G401 (cell line): ENCODE measurements at places on chromosomes 7 and 10. TPM values are rescaled to one million over a fixed set of nuclear protein-coding genes. Genes with fewer than 3 reads are reported as not detected.

GUSB gene
- 62.1 and 63.7 TPM in 2 replicates for total RNA-seq

TMEM26 gene
- 7.7 and 9.2 TPM in 2 replicates for total RNA-seq

KIAA1217 gene
- 0.31 and 2.1 TPM in 2 replicates for total RNA-seq

MACROH2A2 gene
- 83.1 and 100 TPM in 2 replicates for total RNA-seq

GBX1 gene
- 0.37 TPM in 1 of 2 replicates, not detected in the other for total RNA-seq

KAZALD1 gene
- 105 and 145 TPM in 2 replicates for total RNA-seq

LBX1 gene
- 17.5 and 32.2 TPM in 2 replicates for total RNA-seq

GRCh38 chr10:7768417-7768816 lies 19.4 kb downstream of the KIN start:
- DNase-seq, result no peak

- DNase-seq, result no peak
Measured at GRCh38 chr7:45655539-45655938, 81.4 kb downstream of the ADCY1 start.

DNA sequence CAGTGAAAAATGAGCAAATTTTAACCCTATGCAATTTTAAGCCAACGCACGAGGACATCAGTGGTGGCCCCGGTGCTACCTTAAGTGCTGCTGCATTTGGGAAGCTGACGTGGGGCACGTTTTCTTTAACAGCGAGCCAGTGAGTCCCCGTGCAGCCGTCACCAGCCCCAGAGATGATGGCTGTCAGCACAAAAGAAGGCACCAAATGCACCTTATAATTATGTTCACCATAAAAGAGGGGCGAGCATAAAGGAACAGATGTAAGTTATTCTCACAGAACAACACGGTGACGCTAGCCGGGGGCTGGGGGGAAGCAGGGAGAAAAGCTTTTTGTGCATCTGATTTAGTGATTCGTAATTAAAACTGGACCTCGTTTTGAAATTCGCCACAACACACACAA lies 260.1 kb downstream of the DNAJB6 start:
- no peak for DNase-seq

- no peak for DNase-seq
Measured at GRCh38 chr10:90571481-90572258, 286.2 kb downstream of the HTR7 start.

DNA sequence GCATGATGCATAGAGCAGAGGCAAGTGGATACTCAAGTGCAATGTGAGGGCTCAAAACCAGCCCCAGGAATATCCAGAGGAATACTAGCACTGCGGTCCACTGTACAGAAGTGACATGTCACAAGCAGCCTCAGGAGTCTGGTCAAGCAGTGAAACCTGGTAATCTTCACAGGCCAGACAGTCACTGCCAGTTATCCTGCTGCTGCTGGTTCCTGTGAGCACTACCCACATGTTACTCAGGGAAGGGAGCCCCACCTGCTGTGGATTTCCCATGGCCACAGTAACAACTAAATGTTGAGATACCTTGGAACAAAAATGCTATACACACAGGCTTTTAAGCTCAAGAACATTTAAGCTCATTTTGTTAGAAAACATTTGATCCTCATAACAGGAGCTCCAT lies 103.0 kb downstream of the RNF133 start:
- DNase-seq, result peak; percentile 73

GRCh38 chr7:151394076-151395035 lies 15.5 kb downstream of the WDR86 start:
- DNase-seq, result no peak

DNA sequence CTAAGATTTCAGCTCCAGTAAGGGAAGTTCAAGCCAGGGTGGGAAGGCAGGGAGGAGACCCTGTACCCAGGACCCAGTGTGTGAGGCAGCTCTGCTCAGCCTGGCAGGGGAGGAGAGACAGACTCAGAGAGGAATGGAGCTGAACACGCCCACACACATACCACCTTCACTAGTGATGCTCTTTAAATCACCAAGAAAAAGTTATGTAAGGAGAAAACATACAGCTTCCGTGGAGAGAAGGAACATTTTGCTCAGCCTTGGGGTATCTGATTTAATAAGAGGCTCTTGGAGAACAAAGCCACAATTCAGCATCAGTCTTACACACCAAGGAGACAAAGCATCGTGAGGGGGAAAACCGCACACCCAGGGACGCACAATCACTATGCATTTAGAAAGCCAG lies 62.9 kb downstream of the PRKAG2 start:
- DNase-seq, result peak; percentile 59

GRCh38 chr10:98209441-98209840 lies 58.6 kb downstream of the LOXL4 start:
- DNase-seq, result no peak

DNA sequence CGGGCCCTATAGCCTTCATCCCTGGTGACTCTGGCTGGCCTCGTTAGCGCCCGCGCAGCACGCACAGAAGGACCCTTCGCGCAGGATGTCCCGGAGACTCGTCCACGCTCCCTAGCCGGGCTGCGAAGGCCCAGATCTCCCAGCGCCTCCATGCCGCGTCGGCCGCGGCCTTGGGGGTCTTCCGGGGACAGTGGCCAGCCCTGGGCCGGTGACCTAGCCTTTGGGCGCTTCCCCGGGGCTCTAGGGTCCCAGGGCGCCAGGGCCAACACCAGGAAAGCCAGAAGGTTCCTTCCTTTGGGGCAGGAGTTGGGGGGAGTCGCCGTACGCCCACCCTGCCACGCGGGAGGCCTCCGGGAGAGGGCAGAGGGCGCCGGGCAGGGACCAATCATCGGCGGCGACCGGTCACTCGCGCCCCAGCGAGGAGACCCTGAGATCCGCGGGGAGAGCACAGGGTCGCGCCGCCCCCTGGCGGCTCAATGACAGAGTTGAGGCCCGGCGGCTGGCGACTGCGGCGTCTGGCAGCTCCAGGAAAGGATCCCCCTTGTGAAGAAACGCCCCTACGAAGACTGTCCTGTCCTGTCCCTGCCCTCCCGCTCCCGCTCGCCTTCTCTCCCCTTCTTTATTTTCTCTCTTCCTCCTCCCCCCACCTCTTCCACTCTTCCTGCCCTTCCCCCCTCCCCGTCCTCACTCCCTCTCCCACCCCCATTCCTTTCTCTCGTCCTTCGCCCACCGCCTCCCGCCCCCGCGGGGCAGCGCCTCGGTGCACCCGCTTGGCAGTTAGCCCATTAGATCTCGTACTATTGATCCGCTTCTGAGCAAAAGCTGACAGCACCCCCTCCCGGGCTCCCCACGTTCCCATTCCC lies 62.3 kb upstream of the LBX1 start:
- DNase-seq, result peak; percentile 67

- no peak for DNase-seq
Measured at GRCh38 chr7:116363637-116364432, 135.7 kb upstream of the CAV2 start.

DNA sequence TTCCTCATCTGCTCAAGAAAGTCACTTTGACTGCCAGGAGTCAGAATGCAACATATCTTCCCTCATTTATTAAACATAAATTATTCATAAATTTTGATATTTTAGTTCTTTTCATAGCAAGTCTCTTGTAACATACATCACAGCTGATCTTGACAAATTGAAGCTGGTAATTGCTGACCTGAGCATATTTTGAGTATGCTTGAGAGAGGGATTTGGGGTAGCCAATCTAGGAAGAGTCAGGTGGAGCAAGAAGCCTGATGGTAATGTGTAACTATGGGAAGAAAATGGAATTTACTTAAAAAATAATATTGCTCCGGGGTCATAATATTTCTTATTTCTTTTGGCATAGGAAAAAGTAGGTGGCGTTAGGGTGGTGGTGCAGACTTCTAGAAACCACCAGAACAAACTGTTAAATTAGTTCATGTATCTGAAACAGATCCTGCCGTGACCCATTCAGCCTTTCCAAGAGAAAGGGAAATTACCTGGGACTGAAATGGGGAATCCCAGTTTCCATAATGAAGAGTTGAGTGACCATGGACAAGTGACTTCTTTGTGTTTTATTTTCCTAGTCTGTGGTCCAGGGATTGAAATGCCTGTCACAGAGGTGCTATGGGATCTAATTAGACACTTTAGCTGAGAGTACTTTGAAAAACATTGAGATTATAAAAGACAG lies 12.9 kb downstream of the CPED1 start:
- no peak for DNase-seq

- no peak for DNase-seq
Measured at GRCh38 chr10:116272440-116273283, at the start of gene GFRA1. TSS of gene GFRA1 (minus strand) at chr10:116273206. CDS start at chr10:116272029, 1,177 bp downstream.

DNA sequence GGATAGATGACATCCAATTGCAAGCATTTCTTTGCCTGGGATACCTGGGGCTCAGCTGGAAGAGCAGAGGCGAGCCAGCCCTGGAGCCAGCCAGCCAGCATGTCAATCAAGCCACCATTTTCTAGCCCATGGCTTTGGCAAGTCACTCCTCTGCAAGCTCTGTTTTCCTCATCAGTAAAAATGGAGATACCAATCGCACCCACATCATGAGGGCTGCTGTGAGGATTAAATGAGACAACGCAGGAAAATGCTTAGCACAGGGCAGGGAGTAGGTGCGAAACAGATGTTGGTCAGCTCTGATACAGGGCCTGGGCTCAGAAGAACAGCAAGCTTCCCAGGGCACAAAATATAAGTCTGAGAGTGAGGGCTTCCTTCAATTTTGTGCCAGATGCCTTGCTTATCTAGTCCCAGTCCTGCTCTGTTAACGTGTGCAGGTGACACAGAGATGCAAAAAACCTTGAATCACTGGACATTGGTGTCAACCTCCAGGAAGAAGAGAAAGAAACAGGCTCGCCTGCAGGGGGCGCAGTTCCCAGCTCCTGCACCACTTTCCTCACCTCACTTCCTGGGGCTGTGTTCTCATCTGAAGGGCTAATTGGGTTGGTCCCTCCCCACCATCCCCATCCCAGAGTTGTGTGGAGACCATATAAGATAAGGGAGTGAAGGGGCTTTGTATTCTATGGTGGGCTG lies 72.8 kb upstream of the CACUL1 start:
- DNase-seq, result no peak

DNA sequence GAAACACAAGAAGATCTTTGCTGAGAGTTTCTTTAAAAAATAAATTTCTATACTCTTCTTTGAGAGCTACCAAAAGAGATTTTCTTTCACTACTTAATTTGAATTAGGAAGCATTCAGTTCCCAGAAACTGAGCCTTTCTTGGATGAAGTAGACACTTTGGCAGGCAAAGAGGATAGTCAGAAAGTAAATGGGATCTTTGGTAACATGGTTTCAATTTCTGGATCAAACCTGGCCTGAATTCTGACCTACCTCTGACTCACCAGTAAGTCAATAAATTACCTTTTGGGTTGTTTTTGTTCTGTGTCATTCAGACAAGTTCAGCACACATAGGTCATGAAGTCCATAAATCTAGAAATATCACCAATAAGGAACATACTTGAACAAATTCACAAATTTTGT lies 26.8 kb upstream of the CABCOCO1 start:
- no peak for DNase-seq

DNA sequence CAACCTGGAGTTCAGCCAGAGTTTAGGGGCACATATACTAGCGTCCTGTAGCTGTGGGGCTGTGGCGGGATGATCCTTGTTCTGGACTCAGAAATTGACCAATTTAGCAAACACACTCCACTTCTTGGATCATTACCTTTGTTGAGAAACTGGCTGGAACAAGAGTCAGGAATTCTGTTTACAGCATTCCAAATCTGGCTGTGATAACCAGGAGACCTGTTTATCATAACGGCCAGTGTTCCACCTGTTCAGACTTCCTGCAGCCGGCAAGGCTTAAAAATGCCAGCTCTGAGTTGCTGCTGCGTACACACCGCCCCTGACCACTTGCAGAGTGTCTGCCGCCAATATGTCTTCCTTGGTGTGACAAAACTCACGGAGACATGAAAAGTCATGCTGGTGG lies 64.8 kb downstream of the ARMC3 start:
- peak; percentile 69 for DNase-seq

DNA sequence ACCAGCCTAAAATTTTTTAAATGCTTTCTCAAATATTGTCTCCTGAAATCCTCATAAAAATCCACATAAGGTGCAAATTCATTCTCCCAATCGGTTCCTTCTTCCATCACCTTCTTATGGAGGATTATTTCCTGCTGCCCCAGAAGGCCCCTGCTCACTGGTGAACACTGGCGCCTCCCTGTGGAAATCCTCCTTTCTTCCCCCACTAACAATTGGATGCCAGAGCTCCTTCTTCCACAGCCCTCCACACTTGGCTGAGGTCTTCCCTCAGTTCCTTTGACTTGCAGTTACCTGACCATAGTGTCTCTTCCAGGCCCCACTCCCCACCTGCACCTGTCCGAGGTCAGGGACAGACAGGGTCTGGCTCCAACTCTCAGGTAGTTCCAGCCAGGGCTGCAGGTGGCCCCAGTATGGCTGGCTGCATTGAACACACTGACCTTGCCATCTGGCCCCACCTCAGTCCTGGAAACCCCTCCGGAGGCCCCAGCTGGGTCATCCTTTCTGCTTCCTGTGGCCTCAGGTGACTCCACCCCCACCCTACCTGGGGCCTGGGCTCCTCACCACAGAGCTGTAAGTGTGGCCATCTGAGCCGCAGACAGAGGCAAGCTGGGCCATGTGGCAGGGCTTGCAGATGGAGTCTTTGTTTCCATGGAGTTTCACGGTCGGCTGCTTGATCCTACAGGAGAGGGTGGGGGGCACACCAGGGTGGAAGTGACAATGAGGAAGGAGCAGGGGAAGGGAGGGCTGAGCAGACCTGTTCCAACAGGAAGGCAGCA lies 18.4 kb downstream of the SPOCK2 start:
- peak; percentile 72 for DNase-seq

DNA sequence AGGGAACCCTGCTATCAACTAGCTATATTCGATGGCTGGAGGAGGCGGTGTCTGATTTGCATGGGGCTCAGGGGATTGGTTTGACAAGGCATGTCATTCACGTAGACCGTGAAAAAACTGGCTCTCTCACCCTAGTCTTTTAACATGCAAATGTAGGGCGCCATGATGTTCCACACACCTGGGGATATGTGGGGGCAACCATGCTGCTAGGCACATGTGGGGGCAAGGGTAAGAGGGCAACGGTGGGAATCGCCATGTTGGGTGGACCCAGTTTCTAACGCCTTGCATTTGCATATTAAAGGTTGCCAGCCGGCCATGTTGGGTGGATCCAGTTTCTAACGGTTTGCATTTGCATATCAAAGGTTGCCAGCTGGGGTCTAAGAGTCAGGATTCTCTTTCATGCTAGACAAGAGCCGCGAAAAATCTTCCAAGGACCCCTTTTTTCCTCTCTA lies 419.2 kb upstream of the NFE2L3 start:
- no peak for DNase-seq

DNA sequence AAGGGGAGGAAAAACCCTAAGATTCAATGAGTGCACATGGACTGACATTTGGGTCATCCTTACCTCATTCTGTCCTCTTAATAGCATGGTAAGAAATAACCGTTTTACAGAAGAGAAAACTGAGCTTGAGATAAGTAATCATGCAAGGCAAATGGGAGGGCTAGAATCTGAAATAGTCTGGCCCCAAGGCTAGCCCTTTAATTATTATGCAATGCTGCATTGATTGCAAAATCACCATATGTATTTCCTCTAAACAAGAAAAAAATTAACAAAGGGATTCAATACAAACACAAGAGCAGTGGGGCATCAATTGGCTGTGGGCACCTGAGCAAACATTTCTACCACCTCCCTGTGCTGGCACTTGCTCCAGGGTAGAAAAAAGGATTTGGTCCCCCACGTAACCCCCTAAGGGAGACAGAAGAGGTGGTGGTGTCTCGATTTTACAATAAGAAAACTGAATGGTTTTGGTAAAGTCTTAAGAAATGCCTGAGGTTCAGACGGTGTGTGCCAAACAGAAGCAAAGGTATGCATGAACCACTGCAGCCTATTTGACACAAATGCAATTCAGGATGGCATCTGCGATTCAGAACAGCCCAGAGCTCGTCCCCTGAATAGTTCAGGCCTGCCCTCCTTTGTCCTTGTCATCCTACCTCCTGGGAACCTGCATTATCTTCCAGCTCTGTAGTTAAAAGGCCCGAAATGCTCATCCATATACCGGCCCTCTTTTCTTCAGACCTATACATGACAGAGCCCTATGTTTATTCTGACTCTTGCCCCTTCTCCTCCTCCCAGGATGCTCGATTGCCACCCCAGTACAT lies 23.6 kb downstream of the PIP4K2A start:
- DNase-seq, result no peak
